ENCODE measurements at places on chromosomes 2 and 18.

GRCh38 chr18:10377956-10378355 lies 76.5 kb upstream of the APCDD1 start:
- no peak for DNase-seq

- DNase-seq: no peak
Measured at GRCh38 chr2:10283106-10284062, 19.3 kb upstream of the HPCAL1 start.

GRCh38 chr2:232299084-232299483 lies 79.5 kb upstream of the ALPP start:
- DNase-seq: no peak

- DNase-seq: peak; percentile 13
Measured at GRCh38 chr2:156589381-156590079, 153.4 kb downstream of the GPD2 start.
